ENCODE measurements at places on chromosomes 5 and 9. TPM values are rescaled to one million over a fixed set of nuclear protein-coding genes. Genes with fewer than 3 reads are reported as not detected.
A peak's percentile ranks its signal among the peaks of the same experiment; 100 is the strongest.

- peak; percentile 42 for DNase-seq
Measured at GRCh38 chr5:159341906-159342310, 11.6 kb upstream of the IL12B start.

GRCh38 chr5:33332804-33333203, 108.0 kb upstream of the TARS1 start:
- DNase-seq, result no peak

DNA sequence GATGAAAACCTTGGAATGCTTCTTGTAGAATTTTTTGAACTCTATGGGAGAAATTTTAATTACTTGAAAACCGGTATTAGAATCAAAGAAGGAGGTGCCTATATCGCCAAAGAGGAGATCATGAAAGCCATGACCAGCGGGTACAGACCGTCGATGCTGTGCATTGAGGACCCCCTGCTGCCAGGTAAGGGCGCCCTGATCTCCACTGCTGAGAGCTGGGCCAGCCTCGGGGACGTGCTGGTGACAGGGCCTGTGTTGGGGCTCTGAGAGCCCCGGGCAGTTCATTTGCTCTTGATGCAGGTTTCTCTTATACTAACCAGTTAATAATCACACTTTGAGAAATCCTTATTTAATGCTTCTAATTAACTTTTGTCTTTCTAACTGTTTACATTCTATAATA, 33.0 kb downstream of the TENT4A start:
- DNase-seq, result no peak

- no peak for DNase-seq
Measured at GRCh38 chr9:1353291-1353690, 303.1 kb downstream of the DMRT2 start.

DNA sequence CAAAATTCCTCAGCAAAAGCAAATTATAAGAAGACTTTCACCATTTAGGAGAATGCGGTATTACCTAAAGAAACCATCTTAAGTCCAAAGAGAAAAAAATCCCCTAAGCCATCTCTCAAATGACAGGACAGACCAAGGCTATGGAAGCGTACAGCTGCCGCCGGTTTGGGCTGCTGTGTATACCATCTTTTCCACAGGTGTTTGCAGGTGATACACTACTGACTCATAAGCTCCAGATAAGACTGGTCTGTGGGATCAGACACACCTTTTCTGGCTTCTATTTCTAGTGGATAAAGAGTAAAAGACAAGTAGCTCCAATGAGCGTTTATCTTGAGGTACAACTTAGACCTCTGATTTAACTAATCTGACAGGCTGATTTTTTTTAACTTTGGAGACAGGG, 7.7 kb downstream of the CDKN2AIPNL start:
- no peak for DNase-seq

GRCh38 chr5:124342986-124343385, 403.5 kb downstream of the ZNF608 start:
- no peak for DNase-seq

GRCh38 chr5:71949772-71950171, 157.5 kb upstream of the MAP1B start:
- DNase-seq, result no peak

DNA sequence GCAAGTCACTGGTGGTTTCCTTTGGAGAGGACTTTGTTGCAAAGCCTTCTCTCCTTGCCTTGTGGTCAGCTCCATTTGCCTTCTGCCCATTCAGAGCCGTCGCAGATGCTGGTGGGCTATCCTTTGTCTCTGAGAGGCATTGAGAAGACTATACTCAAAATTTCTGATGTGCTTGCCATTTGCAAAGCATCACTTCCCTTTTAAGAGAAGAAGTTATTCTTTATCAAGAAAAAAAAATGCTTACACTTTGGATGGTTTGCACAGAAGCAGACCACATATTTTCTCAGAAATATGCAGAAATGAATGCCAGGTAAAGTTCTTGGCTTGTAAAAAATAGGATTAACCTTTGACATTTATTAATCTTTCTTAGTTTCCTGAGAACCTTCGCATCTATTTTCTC, 195.8 kb upstream of the KLF4 start:
- DNase-seq, result no peak

DNA sequence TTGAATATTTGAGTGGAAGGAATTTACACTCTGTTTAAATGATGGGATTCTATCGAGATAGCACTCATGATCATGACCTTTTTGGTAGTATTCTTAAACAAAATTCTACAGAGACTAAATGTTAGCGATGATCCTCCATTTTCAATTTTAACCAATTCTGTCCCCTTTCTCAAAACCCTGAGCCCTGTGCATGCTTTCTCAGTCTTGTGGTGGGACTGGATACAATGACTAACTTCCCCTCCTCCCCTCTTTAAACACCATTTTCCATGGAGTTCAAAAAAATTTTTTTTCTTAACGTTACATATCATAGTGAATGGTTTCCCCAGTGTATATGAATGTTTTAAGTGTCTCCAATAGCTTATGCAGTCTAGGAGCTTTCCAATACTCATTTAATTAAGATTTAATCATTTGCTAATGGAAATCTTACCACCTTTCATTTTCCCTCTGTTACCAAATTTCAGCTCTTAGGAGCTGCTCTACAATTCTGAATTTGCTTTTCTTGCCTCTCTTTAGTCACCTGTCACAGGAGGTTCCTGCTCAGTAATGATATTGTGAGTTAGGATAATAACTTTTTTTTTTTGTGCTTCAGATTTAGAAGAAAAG, 101.2 kb downstream of the MAP1B start:
- no peak for DNase-seq

The SMIM33 gene
- not detected for total RNA-seq

The SPATA24 gene
- total RNA-seq, result not detected

The SLCO6A1 gene
- not detected for total RNA-seq

The ACTBL2 gene
- not detected for total RNA-seq

The PALM2AKAP2 gene
- 0.55 TPM for total RNA-seq

The DND1 gene
- total RNA-seq, result 4.9 TPM

The APBA1 gene
- total RNA-seq, result 9.2 TPM

The ADAMTS12 gene
- 1.3 TPM for total RNA-seq
